Activated CD4-positive, alpha-beta T cell treated with anti-CD3 and anti-CD28 coated beads for 4 hours (primary cell): ENCODE measurements at places on chromosomes 11 and 22.
A peak's percentile ranks its signal among the peaks of the same experiment; 100 is the strongest.

DNA sequence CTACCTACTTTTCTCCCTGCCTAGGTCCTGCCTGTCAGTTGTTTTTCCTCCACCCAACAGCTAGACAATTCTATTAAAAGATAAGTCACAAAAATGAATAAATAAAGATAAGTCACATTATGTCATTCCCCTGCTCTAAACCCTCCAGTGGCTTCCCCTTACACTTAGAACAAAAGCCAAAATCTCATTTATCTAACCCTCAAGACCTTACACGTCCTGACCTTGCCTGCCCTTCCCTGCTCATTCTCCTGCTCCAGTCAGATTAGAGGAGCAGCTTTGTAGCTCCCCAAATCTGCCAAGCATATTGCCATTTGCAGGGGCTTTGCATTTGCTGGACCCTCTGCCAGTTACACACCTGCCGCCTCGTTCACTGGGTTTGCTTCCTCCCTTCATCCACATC lies 16.7 kb downstream of the KREMEN1 start:
- DNase-seq: no peak

DNA sequence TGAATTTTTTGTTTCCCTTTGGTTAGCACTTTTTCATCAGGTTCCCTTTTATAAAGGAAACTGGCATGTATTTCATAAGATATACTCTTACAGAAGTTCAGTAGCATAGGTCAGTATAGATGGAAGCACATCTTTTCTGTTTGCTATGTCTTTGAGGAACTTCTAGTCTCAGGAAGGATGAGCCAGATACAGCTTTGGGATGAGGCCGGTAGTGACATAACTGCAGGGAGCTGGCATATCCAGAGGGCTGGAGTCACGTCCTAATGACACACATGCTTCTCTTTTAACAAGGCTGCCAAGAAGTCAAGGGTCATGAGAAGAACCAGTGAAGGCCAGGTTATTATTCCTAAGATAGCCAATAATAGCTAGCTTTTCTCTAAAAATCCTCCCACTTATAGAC lies 33.3 kb upstream of the ADSL start:
- no peak for DNase-seq

DNA sequence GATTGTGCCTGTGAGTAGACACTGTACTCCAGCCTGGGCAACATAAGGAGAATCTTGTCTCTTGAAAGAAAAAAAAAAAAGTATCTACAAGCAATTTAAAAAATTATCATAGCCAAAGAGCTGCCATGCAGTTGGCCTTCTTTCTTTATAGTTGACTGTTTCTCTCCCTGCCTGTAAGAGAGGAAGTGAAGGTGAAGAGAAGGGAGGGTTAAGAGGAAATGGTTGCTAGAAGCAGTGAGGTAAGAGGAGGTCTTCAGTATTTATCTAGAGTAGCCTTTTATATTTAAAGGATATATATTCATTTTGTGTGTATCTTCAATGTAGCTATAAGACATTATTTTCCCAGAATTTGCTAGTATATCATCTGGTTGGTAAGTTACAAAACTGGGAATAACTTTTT lies 217.9 kb downstream of the TMEM135 start:
- DNase-seq: no peak

DNA sequence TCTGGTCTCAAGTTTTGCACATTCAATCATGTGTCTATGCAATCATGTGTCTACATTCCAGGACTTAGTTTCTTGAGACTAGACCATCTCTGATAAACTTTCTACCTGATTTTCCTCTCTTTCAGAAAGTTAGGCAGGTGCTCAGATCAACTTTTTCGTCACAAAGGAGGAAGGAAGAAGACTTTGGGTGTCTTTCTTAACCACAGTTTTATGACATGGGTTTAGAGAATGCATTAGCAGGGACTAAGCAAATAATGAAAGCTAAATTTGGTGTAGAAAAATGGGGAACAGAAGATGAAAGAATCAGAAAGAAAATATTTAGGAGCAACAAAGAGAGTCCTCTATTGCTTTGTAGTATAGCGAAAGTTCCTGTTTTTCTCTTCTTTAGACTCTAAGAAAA lies 7.7 kb upstream of the GLYATL1B start:
- no peak for DNase-seq

- DNase-seq: no peak
These were observed 154.5 kb upstream of the C11orf87 start for GRCh38 chr11:109267293-109268095.

- DNase-seq: peak; percentile 85
These were observed 29.2 kb upstream of the PLET1 start for GRCh38 chr11:112289588-112290492.

DNA sequence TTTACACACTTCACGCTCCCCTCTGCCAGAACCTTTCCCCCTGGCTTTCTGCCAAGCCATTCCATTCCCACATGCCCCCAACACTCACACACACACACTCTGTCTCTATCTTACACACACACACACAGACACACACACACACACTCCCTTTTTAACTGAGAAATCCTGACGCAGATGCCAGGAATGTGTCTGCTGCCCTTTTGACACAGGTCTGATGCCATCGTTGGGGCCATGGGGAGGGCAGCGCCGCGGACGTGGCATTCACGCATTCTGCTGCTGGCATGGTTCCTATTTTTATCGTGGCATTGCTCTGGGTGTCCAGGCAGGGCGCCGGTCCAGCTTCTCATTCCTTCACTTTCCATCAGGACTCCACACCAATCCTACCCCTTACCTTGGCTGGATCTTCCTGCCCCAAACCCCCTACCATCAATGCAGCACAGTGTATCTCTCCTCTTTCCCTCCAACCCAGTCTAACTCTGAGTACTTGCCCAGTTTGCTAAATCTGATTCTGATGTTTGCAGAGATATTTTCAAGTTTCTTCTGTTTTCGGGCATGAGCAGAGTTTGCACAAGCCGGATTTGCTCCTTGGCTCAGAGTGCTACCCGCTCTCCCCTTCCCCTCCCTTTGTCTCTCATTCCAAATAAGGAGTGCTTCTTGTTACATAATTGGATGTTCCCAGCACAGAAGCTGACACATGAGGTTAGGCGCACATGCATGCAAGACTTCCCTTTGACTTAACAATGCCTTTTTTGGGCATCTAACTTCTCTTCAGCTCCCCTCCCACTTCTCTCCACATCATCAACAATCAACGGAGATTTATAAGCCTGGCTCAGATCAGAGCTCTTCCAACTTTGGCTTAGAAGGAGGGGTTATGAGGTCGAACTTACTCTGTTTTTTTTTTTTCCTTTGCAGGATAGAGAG lies 18.8 kb downstream of the SNX19 start:
- DNase-seq: no peak

DNA sequence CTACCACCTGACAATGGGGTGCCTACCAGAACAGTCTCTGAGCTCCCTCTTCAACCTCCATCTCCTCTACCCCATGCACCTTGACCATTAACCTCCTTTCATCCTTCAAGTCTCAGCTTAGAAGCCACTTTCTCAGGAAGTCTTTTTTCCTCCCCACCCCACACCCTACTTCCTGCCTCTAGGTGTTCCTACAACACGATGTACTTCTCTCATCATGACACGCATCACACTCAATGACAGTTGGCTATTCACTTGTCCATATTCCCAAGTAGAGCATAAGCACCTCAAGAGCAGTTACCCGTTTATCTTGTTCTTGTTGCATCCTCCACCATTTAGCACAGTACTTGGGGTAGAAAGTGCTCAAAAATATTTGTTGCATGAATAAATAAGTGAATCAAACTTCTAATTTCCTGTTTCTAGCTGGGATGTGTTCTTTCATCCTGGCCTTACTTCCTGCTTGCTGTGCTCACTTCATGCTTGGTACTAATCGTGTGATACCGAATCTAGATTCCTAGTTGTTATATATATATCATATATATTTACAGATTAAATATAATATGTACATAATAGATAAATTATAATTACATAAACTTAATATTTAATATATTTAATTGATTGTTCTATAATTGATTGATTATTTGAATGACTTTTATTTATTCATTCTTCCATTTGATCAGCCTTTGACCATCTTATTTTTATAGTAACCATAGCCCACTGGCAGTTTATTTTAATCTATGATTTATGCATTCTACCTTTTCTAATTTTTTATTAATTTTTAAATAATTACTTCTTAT lies 177.5 kb upstream of the TMEM45B start:
- no peak for DNase-seq

- DNase-seq: no peak
These were observed 30.6 kb upstream of the RFPL3 start for GRCh38 chr22:32327066-32327465.

DNA sequence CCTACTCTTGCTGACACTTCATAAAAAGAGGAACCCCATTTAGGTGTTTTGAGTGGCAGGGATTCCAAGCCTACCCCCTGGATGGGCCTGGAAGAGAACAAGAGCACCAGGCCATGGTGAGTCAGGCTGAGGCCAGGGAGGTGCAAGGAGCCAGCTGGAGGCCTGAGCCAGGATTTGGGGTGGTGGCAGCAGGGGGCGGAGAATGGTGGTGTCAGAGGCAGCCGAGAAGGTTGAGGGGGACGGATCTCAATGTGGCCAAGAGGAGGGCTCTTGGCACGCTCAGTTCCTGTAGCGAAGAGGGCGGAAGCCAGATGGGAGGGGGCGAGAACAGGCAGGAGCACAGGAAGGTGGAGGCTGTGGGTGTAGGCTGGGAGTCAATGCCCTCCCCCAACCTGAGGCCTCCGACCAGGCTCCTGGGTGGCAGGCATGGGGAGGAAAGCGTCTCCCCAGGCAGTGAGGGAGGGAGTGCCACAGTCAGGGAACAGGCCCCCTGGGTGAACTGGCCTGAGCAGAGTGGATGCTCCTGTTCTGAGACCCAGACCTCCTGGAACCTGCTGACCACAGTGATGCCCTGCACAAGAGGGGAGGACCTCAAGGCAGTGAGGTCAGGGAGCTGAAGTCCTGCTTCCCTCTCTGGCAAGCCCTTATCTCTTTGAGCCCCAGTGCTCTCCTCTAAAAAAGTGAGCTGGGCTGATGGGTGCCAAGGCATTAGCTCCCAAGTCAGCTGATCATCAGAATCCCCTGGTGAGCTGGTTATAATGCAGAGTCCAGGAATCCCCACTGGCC lies 13.9 kb downstream of the RTN4RL2 start:
- DNase-seq: peak; percentile 29
